COR-L47 (cell line): ENCODE measurements at places on chromosomes 11 and 22.

DNA sequence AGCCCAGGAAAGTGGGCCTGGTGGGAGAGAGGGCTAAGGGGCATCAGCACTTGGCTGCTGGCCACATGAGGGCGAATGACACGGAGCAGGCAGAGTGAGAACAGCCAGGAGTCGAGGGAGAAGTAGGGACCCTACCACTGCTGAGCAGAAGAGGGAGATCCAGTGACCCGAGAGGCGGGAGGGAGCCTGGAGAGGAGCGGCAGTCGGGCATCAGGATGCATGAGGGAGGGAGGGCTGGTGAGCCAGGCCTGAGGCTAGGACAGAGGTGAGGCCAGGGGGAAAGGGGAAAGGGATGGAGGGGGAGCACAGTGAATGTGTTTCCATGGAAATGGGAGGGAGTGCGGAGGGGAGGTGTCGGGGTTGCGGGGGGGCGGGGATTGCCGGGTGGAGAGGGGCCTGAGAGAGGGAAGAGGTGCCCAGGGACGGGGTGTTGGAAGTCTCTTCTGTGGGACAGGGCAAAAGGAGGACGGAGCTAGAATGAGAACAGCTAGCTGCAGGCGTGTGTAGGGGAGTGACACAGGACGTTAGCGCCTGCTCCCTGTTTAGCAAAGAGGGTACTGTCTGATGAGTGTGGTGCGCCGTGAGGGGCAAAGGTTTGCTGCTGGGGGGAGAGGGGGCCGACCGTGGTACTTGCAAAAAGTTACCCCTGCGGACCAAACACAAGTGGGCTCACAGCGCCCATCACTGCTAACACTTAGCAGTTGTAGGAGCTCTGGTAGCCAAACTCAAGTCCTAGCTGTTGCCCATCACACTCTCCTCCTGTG, 37.1 kb upstream of the WNT11 start:
- no peak for DNase-seq

DNA sequence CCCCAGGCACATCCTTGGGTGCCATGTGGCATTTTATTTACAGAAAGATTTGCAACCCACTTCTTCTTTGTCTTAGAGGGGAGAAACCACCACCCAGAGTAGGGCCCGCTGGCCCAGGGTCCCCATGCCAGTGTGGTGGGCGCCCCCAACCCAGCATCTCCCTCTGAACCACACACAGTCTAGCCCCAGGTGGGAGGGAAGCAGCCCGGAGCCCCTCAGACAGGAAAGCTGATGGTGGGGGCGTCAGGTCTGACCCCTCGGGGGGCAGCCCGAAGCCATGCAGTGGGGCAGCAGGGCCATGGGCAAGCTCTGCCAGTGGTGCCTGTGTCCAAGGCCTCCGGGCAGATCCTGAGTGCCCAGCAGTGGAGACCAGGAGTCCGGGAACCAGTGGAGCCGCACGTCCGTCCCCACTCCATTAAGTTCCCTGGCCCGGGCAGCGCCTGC, 11.7 kb downstream of the TRPM5 start:
- no peak for DNase-seq

DNA sequence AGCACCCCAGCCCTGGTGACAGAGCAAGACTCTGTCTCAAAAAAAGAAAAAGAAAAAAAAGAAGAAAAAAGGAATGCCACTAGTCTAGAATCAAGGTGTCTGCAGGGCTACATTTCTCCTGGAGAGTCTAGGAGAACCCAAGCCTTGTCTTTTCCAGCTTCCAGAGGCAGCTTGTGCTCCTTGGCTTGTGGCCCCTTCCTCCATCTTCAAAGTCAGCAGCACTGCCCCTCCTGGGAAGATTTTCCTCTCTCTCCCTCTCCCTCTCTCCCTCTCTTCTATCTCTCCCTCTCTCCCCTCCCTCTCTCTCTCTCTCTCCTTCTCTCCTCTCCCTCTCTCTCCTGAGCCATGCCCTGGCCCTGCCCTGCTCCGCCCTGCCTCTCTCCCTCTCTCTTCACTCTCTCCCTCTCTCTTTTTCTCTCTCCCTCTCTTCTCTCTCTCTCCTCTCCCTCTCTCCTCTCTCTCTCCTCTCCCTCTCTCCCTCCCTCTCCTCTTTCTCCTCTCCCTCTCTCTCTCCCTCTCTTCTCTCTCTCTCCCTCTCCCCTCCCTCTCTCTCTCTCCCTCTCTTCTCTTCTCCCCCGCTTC, 97.7 kb upstream of the FGF3 start:
- DNase-seq = no peak

- no peak for DNase-seq
Observed at GRCh38 chr11:129377739-129378138, 2.1 kb downstream of the BARX2 start.

- DNase-seq = no peak
Observed at GRCh38 chr11:8335683-8336082, 72.0 kb upstream of the LMO1 start.

- DNase-seq = no peak
Observed at GRCh38 chr11:122672892-122673291, 17.4 kb downstream of the UBASH3B start.

- peak; percentile 40 for DNase-seq
Observed at GRCh38 chr11:57322256-57323166, 2.2 kb downstream of the TNKS1BP1 start.

DNA sequence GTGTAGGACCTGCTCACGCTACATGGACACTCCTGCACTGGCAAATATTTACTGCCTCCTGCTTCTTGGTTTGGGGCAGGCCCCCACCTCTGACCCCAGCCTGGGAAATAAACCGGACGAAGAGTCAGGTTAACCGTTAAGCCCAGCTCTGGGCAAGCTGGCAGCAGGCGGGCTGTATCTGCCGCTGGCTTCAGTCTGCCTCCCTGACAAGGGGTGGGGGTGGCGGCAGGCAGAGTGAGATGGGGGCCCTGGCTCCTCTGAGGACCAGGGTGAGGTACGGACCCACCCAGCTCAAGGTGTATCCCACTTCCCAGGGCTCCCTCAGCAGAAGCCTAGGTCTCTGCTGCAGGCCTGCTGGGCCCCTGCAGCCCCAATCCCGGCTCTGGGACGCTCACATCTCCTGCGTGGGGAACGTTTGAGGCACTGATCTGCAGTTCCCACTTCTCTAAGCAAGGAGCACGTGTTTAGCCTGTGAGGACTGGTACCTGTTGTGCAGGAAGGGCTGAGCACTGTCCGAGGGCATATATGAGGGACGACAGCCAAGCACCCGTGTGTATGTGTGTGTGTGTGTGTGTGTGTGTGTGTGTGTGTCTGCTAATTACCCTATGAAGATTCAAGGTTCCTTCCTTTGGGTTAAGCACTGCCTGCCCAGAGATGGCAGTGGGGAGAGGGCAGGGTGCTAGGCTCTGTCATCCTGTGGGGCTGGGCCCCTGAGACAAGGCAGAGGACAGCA, 1.1 kb upstream of the LRRC75B start:
- DNase-seq = no peak

DNA sequence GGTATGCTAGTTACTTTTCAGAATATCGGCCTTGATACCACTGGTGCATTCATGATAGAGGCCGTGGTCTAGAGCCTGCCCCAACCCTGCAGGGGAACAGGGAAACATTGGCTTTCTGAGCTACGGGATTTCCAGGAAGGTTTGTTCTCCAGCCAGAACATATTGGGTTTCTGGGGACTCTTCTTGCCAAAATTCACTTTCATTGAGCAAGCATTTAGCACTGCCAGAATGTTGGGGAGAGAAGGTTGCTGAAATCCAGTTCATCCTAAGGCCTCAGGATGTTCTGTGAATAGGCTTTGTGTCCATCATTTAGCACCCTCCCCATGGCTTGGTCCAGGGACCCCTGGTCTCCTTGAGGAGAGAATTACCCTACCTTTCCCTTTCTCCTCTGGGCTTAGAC, 36.7 kb downstream of the DRG1 start:
- no peak for DNase-seq

DNA sequence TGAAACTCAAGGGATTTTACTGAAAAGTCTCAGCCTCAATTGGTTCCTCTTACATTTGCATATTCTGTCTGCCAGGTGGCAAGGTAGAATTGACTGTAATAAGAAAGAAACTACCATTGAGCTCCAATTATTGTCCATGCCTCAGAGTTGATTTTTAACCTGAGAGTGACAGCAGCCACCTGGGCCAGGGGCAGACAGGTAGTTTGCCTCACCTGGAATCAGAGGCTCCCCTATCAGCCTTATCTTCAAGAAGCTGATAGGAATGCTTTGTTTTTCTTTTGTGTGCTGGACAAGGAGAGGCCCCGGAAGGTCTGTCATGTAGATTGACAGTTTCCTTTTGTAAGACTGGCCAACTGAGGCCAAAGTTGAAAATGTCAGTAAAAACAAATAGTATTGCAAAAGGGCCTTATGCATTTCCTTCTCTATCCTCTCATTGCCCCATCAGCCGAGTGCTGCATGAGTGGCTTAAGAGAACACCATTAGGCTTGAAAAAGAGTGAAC, 34.1 kb downstream of the CD44 start:
- DNase-seq = no peak

GRCh38 chr22:36469094-36469710, 12.2 kb downstream of the TXN2 start:
- DNase-seq = no peak

DNA sequence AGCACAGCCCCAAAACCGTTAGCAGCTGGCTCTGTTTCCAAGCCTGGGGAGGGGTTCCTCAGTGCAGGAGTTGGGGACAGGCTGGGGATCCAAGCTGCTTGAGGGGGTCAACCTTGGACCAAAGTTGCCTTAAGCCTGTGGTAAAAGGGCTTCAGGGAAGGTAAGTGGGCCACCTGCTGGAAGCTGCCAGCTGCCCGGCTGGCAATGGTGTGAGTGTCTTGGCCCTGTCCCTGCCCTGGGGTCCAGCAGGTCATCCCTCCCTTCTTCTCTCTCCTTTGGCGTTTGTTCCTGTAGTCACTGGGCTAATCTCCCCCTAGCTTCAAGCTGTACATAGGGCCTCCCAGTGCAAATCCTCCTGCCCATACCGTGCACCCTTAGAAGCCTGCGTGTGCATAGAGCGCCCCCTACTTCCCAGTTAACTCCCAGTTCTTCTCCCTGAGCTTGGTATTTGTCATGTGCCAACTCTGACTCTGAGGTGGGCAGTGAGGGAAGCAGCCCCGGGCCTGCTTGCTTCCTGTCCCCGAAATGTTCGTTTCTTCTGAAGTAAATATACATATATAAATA, 4.4 kb downstream of the TMEM258 start:
- no peak for DNase-seq

- no peak for DNase-seq
Observed at GRCh38 chr22:44971651-44972362, 38.0 kb downstream of the PHF21B start.

DNA sequence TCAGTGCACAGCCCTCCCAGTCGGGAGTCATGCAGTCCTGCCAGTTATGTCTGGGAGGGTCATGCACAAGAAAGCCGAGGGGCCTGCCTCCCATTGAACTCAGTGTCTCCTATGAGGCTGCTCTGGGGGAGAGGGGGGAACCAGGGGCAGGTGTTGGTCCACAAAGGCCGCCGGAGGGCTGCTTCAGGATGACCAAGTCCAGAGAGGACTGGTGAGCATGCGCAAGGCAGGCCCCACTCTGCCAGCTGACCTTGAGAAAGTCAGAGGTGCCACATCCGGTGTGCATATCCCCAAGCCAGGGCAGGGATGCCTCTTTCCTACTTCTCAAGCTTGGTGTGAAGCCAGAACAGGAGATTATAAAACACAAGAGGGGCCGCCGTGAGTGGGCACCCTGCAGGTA, 4.4 kb downstream of the SCN4B start:
- DNase-seq = no peak

GRCh38 chr11:131327421-131327820, 43.0 kb upstream of the NTM start:
- DNase-seq = no peak

DNA sequence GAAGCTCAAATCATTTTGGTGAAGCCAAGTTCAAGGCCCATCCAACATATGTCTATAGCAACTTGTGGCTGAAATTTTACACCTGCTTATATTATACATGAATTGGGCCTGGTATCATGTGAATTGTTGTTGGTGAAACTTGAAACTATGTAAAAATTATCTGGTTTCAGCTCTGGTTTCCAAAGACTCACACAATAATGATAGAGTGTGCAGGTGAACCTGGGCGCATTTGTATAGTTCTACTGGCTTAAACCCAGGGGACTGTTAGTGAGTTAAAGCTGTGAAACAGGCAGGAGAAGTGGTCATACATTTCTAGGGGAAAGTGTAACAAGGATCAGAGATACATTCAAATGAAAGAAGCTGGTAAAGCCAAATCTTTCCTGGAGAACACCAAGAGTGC, 627.3 kb downstream of the METTL15 start:
- no peak for DNase-seq

DNA sequence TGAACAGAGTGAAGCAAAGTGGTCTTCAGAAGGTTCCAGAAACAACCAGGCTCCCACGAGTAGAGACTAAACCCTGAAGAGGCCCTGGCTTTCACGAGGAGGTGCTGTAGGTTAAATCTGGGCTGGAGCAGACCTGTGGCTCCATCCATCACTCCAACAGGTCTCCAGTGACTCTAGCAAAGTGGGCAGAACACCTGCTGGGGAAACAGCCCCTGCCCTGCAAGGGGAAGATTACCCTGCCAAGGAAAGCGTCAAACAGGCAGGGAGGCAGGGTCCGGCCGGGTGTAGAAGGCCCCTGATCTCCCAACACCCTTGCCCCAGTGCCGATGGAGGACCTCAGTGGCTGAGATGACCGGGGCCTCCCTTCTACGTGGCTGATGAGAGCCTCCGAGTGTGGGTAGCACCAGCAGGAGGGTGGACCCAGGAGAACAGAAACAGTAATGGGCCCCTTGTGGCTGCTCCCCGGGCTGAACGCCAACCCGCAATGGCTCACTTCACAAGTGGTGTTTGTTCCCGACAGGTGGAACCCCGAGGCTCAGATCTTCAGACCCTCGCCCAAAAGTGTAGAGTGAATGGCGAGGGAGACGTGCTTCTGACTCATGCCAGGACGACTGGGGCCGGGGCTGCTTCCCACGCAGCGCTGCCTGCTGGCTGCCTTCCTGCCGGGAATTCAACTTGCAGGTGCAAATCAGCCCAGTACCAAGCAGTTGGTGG, 112.0 kb downstream of the SHANK2 start:
- peak; percentile 26 for DNase-seq

DNA sequence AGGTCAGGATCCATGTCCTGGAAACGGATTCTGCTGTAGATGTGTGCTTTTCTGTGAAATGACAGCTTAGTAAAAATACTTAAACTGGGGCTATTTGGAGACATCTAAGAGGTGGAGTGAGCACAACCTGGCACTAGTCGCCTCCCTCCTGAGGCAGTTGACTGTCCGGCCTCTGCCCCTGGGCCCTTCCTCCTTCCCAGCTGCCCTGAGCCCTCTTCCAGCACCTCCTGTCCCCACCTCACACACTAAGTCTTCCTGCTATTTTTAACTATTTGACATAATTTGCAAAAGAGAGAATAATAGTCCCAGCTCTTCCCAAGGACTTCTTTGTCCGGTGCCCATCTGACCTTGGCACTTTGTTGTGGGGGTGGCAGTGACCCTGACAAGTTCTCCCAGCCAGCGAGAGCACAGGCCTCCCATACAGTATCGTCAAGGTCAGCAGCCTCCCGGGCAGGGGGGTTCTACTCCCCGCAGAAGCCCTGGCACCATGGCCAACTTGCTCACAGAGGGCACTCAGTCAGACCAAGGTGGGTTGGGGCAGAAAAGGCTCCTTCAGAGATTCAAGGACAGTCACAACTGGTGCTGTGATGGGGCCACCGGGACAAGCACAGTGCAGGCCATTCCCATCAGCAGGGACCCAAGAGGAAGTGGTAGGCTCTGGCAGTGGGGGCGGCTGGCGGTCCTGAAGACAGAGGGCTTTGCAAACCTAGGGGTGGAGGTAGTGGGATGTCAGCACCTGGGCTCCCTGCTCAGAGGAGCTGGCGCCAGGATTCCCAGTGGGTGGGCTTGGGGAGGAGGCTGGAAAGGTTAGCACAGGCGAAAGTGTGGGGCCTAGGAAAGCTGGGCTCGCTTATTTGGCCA, 5.5 kb upstream of the NEAT1 start:
- DNase-seq = no peak

- DNase-seq = no peak
Observed at GRCh38 chr11:85582111-85582510, 45.0 kb downstream of the DLG2 start.

GRCh38 chr11:20081336-20081735, 78.9 kb downstream of the DBX1 start:
- DNase-seq = no peak
